ENCODE measurements at places on chromosomes 6 and 20.

GRCh38 chr6:3269281-3269975 lies 10.7 kb downstream of the PSMG4 start:
- no peak for DNase-seq

DNA sequence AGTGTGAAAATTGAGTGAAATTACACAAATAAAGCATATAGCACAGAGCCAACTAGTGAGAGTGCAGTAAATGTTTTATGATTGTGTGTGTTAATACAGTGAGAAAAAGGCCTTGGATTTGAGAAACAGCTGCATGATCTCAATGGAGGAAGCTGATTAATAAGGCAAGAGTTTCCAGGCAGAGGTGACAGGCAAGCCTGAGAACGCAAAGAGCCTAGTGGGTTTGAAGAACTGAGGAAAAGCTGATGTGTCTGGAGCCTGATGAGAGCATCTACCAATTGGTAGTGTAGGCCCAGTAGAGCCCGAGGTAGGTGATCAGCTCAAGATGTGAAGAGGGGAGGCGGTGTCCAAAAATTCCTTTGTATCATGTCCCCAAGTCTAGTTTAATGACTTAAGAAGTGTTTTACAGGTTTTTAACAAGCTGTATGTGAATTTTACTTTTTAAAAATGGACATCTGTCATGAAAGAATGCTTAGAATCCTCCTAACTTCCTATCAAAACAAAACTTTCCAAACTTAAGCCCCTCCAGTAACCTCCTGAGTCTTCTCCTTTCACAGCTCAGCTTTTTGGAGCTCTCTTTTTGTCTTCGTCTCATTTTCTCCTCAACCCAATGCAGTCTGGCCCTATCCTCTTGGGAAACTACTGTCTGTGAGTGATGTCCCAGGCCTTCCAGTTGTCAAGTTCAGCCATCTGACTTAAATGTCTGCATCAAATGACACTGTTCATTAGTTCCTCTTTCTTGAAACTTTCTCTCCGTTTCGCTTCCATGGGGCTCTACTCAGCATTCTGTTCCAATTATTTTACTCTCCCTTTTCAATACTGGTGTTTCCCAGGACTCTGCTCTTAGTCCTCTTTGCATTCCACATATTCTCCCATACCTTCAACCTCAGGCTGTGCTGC lies 1.2 kb downstream of the CDC40 start:
- no peak for DNase-seq

GRCh38 chr6:18883851-18884250 lies 496.7 kb downstream of the RNF144B start:
- DNase-seq, result no peak

DNA sequence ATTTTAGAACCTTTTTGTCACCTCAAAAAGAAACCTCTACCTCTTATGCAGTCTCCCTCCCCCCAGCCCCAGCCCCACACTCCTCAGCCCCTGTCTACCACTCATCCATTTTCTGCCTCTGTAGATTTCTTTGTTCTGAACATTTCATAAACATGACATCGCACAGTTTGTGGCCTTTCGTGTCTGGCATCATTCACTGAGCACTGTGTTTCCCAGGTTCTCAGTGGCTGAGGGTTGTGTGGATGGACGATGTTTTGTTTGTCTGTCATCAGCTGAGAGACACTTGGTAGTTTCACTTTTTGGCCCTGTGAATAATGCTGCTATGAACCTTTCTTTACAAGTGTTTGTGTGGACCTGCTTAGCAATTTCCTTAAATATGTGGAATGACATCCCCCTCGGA lies 64.5 kb downstream of the FAM120B start:
- DNase-seq, result no peak

DNA sequence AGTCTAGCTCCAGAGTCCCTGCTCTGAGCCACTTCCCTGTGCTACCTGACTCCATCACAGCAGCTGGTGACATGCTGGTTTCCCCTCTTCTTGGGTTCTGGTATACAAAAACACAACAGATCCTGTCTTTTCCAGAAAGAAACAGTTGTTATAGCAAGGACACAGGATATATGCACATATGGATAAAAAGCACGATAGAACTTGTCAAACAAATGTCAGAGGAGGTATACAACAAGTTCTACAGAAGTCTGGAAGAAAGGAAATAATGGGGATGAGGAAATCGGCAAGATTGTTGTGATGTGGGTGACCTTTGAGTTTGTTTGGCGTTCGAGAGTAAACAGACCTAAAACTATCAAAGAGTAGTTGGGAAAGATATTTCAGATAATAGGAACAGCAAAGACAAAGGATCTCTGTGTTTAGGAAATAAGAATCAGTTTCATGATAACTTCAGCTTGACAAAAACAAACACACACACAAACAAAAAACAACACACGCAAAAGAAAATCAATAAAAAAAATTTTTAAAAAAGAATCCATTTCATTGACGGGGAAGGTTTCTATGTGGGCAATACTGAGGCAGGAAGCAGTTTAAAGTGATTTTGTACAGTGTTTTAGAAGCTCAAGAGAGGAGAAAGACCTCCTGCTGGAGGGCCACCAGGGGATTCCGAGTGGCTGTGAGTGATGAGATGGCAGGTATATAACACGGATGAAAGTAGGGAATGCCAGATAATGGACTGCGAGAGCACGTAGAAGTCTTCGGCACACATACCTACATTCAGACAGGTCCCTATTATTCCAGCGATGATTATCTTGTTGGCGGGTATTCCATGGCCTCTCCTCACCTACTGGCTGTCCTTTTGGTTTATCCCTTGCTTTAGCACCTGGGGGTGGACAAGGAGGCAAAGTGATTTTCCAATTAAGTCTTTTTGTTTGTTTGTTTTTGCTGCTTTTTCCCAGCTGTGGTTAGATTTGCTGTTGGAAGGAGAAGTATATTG lies 174.9 kb downstream of the HS3ST5 start:
- DNase-seq, result no peak

DNA sequence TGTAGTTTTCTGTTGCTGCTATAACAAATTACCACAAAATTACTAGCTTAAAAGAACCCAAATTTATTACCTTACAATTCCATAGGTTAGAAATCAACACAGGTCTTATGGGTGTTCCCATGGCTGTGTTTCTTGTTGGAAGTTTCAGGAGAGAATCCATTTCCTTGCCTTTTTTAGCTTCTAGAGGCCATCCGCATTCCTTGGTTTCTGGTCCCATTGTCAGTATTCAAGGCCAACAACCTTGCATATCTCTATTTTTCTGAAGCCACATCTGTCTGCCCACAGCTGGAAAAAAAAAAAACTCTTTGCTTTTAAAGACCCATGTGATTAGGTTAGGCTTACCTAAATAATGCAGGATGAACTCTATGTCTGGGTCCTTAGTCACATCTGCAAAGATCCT lies 129.7 kb upstream of the SAMD5 start:
- DNase-seq, result no peak

- no peak for DNase-seq
Measured at GRCh38 chr6:149963212-149963461, 606 bp upstream of the ULBP1 start.

- DNase-seq, result no peak
Measured at GRCh38 chr6:22958677-22959076, 389.3 kb downstream of the HDGFL1 start.

- DNase-seq, result no peak
Measured at GRCh38 chr20:57749131-57749690, 39.4 kb upstream of the PMEPA1 start.

- DNase-seq, result no peak
Measured at GRCh38 chr20:34049897-34050695, 56.4 kb downstream of the RALY start.

DNA sequence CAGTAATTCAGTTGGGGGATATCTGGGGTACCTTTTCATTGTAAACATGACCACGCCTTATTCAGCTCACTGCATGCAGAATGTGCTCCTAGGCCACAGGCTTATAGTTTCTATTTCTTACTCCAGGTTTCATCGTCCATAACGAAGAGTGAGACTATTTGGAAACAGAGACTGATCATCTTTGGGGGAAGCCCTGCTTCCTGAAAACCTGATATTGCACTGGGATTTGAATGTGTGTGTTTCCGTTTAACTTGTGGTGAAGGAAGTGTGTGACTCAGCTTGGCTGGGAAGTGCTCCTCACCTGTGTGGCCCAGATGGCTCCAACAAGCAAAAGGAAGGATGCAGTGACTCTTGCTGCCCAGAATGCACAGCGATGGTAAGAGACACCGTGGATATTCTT lies 19.6 kb upstream of the LTV1 start:
- DNase-seq, result no peak

GRCh38 chr20:17444091-17444490 lies 87.1 kb downstream of the BFSP1 start:
- no peak for DNase-seq

- peak; percentile 34 for DNase-seq
Measured at GRCh38 chr6:125597411-125598253, 151.8 kb upstream of the HEY2 start.

GRCh38 chr20:38616457-38616856 lies 14.8 kb downstream of the ARHGAP40 start:
- DNase-seq, result no peak

GRCh38 chr6:160256445-160256844 lies 2.2 kb downstream of the SLC22A2 start:
- DNase-seq, result no peak

- DNase-seq, result no peak
Measured at GRCh38 chr6:27025351-27025750, 222.2 kb upstream of the PRSS16 start.

- no peak for DNase-seq
Measured at GRCh38 chr6:40413239-40413638, 173.9 kb downstream of the LRFN2 start.

- no peak for DNase-seq
Measured at GRCh38 chr6:12013307-12013719, 1.2 kb downstream of the HIVEP1 start.

DNA sequence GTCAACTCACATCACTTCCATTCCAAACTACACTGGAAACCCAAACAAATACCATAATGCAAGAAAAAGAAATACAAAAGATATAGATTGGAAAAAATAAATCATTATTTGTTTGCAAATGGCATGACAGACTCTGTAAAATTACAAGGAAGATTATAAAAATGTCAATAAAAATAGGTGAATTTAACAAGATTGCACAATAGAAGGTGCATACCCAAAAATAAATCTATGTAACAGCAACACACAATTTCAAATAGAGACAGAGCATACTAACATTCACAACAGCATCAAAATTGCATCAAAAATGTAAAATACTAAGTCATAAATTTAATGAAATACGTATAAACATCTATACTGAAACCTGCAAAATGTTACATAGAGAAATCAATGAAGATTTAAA lies 1140.0 kb upstream of the GJE1 start:
- no peak for DNase-seq

GRCh38 chr20:57212534-57213276 lies 53.7 kb downstream of the BMP7 start:
- DNase-seq, result peak; percentile 40

GRCh38 chr6:148147463-148147830 lies 195.2 kb upstream of the SASH1 start:
- no peak for DNase-seq

DNA sequence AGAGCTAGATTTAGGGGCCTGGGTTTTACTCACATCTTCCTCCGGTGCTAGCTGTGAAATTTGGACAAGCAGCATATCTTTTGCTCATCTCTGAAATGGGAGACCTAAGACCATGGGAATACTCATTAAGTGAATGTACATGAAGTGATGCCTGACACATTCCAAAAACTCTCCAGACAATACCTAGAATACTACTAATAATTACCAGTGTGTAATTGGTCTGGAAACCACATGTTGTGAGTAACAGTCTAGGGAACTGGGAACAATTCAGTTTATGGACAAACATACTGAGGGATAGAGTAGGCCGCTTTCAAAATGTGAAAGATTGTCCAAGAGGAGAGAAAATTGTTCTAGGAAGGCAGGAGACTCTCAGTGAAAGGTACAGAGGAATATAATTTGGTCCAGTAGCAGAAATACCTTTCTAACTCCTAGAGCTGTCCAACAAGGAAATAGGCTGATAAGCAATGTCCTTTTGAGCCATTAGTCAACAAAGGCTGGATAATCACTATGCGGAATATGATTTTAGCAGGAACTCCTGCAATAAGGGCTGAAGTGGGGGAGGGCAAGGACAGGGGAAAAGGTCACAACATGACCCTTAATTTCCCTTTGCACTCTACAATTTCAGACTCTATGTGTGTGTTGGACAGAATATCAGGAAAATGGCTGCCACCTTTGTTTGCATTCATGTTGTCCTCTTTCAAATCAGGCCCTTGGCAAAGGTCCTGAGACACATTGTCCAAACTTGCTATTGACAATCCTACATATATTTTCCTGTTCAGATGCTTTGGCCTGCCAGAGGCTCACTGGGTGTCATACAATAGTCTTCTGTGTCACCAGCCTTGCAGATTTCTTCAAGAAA lies 315.4 kb downstream of the PLCB1 start:
- no peak for DNase-seq

- no peak for DNase-seq
Measured at GRCh38 chr6:4776493-4777393, 539 bp downstream of the CDYL start.

DNA sequence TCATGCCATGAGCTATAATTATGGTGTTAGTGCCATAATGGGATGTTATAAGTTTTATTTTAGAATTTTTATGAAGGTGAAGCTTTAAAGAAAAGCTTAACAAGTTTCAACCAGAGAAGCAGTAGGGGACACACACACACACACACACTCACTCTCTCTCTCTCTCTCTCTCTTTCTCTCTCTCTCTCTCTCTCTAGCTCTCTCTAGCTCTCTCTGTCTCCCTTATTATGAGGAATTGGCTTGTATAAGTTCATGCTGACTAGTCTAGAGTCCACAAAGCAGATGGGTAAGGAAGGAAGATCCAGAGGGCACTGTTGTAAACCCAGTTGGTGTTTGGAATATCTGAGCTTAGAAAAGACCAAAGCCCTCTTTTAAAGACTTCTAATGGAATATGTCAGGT lies 102.4 kb downstream of the QKI start:
- DNase-seq, result no peak

DNA sequence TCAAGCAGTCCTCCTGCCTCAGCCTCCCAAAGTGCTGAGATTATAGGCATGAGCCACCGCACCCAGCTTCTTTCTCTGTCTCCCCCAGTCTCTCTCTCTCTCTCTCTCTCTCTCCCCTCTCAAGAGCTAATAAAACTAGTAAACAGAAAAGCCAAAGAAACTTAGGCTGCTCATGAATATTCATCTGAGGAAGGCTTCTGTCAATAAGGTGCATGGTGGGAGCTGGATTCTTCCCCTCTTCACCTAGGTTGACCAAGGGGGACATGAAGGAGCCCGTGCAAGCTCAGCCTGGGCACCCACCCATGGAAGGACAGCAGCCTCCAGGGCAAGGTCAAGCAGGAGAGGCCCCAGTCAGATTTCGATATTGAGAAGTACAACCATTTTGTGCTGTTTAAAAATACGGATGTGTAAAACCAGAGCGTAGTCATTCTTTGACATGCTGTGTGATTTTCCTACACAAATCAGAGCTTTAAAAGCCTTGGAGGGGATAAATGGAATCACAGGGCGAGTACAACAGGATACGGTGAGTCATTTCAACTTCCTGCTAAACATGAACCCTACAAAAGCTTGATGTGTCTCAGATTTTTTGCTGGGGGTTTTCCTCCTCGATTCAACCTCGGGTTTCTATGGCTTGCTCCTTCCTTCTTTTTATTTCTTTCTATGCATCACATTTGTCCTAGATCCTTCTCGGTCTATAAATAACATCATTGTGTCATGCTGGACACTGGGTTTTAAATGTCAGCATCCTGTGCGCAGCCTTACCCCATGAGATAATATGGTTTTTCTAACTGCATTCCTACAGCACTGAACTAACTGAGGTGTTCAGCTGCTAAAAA lies 368.9 kb upstream of the JARID2 start:
- peak; percentile 13 for DNase-seq
